ENCODE measurements at places on chromosomes 2 and 18.

DNA sequence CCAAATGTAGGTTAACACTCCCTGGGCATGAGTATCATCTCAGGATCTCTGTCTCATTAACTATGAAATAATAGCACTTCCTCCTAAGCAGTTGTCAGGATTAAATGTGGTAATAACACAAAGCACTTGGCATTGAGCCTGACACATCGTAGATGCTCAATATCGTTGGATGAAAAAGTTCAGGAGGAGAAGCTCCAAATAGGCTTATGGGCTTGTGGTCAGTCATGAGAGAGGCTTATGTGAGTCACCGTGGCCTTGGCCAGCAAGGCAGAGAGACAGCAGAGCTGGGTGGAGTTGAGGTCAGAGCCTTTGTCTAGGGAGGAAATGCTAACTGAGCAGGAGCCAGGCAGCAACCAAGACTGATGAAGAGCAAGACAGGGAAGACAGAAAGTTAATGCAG lies 68.3 kb upstream of the PPM1B start:
- no peak for DNase-seq

DNA sequence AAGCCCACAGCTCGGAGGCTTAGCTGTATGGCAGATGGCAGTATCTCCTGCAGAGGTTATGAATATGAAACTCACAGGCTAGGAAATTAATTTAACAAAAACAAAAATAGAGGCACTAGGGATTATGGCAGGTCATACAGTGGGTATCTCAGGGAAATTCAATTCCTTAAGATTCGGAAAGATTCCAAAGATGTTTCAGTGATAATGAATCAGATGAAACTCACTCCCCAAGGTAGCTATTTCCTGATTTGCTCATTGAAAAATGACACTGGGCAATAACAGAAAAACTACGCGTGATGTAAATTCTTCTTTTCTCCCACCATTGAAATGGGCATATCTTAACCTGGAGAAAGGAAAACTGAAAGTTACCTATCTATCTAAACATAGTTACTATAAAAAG lies 414.1 kb downstream of the STK39 start:
- no peak for DNase-seq

DNA sequence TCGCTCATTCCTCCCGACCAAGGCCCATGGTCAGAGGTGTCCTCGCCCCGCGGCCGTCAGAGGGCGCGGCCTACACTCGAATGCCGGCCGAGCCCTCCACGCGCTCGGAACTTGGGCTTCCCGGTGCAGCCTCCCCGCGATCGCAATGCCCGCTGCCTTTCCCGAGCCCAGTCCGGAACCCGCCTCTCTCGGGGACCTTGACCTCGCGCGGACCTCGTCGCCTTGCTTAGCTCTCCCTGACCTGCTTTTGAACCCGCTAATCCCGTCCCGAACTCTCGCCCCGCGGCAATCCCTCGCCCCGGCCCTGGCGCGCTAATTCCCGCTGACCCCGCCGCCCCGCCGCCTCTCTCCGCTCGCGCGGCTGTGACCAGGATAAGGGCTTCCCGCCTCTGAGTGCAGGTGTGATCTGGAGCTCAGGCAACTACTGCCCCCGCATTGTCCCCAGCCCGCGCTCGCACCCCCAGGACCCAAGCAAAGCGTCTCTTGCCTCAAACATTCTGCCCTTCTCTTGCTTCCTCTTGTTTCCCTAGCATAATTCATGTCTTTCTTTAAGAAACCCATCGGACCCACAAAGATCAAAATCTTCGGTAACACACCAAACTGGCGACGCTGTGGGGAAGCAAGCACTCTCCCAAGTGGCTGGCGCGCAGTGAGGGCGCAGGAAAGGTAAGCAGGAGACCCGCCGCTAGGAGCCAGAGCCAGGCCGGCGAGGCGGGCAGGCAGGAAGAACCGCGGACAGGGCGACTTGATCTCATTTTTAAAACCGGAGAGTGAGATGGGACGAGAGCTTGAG lies 46.6 kb upstream of the ATP6V1B1 start:
- DNase-seq, result no peak

DNA sequence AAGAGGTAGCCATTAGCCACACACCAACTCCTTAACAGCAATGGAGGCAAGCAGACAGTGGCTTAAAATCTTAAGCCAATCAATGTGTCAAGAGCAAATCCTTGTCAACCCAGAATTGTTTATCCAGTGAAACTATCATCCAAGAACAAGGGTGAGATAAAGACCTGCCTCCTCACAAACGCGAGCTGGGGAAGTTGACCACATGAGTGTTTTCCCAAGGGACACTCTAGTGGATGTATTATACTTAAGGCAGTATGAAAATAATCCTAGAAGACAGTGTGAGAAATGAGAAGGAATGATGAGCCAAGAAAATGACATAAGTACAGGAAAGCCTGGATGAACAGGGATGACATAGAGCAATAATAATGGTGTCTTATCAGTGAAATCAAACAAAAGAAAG lies 209.6 kb downstream of the TWIST2 start:
- DNase-seq, result no peak

Measured in CD4-positive, CD25-positive, alpha-beta regulatory T cell (primary cell).